ENCODE measurements at places on chromosomes 1 and 21. TPM values are rescaled to one million over a fixed set of nuclear protein-coding genes. Genes with fewer than 3 reads are reported as not detected.

SDHB gene
- 56.5 TPM for total RNA-seq

AGO4 gene
- total RNA-seq = 14.6 TPM

WNT3A gene
- total RNA-seq = not detected

GSTM1 gene
- 6.4 TPM for total RNA-seq

CELA3B gene
- total RNA-seq = not detected

OR2G6 gene
- not detected for total RNA-seq

PLEKHN1 gene
- 0.21 TPM for total RNA-seq

MYCL gene
- total RNA-seq = not detected

CYP4B1 gene
- not detected for total RNA-seq

ATP1A2 gene
- total RNA-seq = 8.2 TPM

SPRR2A gene
- not detected for total RNA-seq

FTCD gene
- 2.5 TPM for total RNA-seq

CTH gene
- 8.3 TPM for total RNA-seq

CFHR2 gene
- not detected for total RNA-seq

KRTAP20-2 gene
- not detected for total RNA-seq

- no peak for DNase-seq
These were observed 132.7 kb upstream of the RUNX3 start for GRCh38 chr1:25062621-25063255.

DNA sequence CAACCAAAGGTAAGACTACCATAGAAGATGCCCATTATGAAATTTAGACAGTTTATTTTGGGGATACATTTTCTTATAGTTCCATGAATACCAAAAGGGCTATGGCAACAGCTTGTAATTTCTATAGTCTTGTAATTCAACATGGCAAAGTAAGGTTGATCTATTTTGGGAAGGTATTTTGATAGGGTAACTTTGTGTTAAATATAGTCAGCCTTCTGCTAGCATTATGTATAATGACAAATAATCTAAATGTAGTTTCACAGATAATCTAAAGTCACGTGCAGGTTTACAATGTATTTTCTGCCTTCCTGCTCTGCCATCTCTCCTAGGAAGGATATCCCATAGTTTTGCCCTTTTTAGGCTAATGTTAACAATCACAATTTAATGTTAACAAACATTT, 85.9 kb upstream of the DPH5 start:
- no peak for DNase-seq

DNA sequence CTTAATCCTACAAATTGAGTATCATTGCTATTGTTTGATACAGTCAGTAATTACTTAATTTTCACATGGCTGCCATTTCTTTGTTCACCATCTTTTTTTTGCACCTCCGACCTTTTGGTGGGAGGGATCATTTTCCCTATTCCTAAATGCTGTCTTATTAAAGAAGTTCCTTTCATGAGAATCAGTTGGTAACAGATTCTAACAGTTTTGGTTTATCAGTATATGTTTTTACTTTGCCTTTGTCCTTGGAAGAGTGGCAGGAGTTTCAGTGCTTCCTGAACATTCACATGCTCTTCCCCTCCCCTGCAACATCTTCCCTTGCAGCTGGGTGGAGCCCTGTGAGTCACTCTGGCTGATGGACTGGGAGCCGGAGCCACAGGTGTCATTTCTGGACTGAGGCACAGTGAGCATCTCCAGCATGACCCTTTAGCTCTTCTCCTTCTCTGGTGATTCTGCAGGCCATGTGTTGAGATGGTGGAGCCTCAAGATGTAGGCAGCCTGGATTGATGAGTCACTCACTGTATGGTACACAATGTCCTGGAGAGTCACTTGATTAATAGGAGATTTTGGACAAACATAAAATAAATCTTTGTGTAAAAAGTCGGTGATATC, 217.7 kb downstream of the URB2 start:
- DNase-seq = no peak

GRCh38 chr1:71128060-71128459, 47.2 kb upstream of the ZRANB2 start:
- no peak for DNase-seq

DNA sequence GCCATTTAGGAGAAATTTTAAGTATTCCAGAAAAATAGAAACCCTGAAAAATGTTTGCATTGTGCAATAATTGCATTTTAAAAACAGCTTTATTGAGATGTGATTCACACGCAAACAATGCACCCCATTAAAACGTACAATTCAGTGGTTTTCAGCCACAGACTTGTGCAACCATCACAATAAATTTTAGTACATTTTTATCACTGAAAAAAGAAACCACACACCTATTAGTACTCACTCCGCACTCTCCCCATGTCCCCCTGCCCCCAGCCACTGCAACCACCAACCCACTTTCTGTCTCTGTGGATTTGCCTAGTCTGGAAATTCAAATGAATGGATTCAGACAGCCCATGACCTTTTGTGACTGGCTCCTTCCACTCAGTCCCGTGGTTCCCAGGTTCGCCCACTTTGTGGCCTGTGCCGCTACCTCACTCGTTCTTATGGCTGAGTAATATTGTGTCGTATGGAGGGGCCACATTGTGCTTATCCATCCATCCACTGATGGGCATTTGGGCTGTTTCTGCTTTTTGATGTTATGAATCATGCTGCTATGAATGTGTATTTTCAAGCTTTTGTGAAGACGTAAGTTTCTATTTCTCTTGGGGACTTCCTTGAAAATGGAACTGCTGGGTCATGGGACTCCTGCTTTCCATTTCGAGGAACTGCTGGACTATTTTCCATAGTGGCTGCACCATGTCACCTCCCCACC, 147.7 kb upstream of the ARHGEF16 start:
- DNase-seq = no peak

DNA sequence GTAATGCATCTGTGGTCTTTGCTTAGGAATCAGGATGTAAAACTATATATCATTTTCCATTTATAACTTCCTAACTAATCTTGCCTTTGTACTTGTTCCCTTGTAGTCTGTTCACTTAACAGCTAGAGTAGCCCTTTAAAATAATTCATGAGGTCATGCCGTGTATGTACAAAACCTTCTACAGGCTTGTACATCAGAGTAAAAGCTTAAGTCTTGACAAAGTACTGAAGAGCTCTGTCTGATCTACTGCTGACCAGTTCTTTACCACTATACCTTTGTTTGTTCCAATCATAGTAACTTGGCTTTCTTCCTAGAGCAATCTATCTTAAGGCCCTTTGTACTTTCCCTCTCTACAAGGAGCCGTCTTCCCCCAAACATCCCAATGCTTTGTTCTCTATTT, 90.7 kb upstream of the KIAA1614 start:
- no peak for DNase-seq

DNA sequence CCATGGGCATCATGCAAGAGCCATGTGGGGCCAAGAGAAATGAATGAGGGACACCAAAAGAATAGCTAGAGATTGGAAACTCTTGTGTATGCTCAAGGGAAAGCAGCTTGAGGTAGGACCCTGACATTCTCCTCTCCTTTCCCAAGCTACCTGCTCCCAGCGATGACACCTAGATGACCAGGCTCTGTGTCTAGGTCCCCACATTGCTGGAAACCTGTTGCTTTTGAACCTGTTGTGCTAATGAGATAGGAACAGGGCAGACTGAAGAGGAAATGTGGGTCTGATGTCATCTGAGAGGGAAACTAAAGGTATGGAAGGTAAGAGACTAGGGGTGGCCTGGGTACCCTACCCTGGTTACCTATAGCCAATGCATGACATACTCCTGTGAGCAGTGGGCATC, 1.8 kb downstream of the FMOD start:
- no peak for DNase-seq

- no peak for DNase-seq
These were observed 168.0 kb upstream of the C1orf174 start for GRCh38 chr1:4068076-4068475.

DNA sequence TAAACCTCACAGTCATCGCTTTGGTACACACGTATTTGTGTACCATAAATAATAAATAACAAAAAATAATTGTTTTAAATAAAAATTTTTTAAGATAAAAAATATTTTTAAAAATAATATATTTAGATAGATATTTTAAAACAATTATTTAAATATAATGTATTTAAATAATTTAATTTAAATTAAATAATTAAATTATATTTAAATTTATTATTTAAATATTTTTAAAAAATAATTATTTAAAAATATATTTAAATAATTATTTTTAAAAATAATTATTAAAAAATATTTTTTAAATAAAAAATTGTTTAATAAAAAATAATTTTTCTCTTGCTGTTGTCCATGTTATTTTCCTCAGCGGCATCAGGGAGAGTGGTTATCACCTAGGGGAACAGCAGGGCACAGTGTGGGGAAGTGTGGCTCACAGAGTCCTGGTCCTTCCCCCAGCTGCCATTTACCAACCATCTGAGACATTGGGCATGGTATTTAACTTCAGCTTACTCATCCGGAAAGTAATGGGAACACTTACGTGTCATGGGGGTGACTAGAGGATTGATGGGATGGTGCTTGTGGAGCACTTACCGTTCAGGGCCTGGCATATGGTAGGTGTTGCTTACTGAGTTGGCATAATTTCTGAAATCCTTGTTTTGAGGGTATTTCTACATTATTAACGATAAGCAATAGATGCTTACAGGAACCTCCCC, 92.9 kb upstream of the TSPAN2 start:
- DNase-seq = no peak

DNA sequence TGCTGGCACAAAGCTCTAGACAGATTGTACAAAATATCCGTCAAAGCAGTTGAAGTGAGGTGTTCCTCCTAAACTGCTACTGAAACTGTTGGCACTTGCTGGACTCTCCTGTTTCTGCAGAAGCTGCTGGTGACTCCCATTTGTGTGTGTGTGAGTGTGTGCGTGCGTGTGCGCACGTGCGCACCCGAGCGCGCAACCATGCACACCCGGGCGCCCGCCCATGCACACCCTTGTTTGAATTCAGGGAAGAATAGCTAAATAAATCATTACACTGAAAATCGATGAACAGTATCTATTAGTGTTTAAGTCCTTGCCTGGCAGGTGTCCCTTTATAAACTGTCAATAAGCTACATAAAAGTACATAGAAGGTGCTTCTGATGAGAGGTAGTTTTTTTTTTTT, 156.4 kb upstream of the B3GALT2 start:
- no peak for DNase-seq

GRCh38 chr1:171661076-171661650, 8.7 kb upstream of the MYOC start:
- no peak for DNase-seq

GRCh38 chr1:207831517-207832327, 79.2 kb downstream of the CD34 start:
- no peak for DNase-seq

DNA sequence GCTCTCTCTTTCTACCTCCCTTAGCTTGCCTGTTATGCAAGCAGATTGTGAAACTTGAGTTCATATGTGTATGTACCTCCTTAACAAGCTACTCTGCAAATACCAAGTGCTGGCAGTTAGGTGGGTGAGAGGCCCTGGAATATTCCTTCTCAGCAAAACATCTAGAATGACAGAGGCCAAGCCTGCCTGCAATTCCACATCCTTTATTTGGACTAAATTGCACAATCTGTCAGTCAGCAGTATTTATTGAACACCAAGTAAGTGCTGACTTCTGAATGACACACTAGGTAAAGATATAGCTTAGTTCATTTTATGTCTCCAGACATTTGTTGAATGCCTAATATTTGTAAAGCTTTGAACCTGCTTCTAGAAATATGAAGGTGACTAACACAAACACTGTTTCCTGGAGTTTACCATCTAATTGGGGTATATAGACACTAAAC, 87.5 kb downstream of the RGL1 start:
- DNase-seq = no peak

DNA sequence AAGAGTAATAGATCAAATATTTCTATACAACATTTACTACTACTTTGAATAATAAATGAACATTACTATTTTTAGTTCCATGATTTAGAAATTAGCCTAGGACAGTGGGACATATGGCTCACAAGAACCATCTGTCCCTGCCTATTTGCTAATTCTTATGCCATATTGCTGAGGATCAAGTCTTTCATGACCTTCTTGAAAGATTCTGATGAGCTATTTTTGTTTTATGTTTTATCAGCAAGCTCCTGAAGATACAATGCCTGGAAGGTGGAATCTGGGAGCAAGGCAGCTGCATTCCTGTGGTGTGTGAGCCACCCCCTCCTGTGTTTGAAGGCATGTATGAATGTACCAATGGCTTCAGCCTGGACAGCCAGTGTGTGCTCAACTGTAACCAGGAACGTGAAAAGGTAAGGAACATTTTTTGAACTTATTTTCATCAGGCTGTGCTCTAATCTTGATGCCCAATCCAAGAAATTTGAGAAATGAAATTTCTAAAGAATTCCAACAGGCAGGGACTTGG, 326.7 kb downstream of the PAPPA2 start:
- DNase-seq = no peak

GRCh38 chr1:184646824-184647223, 107.8 kb downstream of the EDEM3 start:
- no peak for DNase-seq

DNA sequence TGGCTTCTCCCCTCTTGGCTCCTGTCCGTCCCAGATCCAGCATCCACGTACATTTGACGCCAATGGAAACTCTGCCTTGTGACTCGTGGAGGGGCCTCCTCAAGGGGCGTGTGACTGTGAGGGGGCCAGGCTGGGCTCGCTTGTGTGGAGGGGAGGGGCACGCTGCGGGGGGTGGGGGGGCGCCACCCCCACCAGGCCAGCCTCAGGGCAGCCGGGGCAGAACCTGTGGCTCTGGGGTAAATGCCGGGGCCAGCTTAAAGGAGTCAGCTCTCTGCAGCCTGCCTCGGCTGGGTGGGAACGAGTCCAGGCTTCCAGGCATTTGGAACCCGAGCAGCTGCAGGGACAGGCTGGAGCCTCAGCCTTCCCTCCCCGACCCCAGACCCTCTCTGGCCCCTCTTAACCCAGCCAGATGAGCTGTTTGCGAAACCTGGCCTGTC, 94.1 kb downstream of the SIK1 start:
- DNase-seq = no peak
